ENCODE measurements at places on chromosomes 6 and 20.

DNA sequence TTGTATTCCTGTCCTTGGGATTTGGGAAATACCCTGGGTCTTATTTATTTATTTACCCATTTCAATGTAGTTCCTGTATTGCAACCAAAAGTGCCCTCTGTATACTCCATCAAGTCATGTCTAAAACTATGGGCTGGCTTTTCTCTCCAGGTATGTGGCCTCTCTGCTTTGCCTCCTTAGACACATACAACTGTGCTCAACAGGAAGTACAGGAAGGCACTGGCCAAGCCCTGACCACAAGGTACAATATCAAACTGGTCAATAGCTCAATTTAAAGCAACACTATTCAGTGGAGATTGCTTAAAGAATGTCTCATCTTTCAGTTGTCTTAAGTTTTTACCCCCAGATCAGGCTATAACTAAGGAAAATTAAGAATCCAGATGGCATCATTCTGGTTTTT lies 42.3 kb upstream of the SLC24A3 start:
- no peak for DNase-seq

GRCh38 chr6:170439366-170440361 lies 113.4 kb downstream of the PSMB1 start:
- DNase-seq, result no peak

DNA sequence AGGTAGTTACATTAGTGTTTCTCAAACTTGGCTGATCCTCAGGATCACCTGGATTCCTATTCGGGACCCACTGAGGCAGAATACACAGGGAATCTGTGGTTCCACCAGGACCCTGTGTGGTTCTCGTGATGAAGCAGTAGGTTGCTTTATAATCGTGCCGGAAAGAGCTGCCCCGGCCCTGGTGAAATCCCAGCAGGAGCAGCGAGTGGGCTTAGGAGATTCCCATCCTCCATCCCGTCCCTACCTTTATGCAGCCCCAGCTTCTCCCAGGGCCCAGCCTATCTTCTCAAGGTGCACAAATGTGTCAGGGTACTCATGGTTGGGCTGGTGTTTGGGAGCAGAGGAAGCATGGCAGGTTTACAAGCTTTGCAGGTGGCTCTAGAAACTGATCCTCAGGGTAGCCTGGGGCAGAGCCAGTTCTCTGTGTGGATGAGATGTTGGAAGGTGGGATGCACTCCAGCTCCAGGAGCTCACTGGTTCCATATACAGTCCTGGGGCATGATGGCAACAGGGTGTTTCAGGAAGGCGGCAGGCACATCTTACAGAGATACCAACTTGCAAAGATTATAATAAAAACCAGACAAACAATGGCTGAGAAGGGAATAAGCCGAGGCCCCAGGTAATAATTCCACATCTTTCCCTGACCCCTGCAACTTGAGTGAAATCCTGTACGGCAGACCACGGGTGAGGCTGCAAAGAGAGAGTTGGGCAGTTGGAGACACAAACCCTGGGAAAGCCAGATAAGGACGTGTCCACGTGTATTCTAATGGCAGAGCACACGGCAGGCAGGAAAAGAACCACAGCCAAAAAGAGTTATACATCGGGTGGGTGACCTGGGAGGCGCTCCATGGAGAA lies 5.9 kb downstream of the SLC22A1 start:
- DNase-seq, result no peak

DNA sequence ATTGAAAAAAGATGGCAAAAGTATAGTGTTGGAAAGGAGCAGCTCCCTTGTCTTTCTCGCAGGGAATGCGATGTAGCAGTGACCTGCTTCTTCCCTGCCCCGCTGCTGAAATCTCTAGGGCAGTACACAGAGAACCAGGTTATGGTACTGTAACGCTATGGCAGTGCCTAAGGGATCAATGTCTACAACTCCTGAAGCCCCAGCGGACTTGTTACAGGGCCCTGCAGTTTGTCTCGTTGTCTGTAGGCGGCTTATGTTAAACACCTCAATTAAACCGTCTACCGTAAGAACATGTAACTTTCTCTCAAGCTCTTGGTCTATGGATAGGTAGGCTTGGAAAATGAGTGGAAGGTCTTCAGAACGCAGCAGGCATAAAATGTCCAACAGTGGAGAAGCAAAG lies 44.8 kb upstream of the SLC17A4 start:
- DNase-seq, result no peak

GRCh38 chr6:163701762-163702161 lies 287.2 kb downstream of the QKI start:
- no peak for DNase-seq

GRCh38 chr6:141097471-141097870 lies 1035.3 kb upstream of the GJE1 start:
- no peak for DNase-seq

DNA sequence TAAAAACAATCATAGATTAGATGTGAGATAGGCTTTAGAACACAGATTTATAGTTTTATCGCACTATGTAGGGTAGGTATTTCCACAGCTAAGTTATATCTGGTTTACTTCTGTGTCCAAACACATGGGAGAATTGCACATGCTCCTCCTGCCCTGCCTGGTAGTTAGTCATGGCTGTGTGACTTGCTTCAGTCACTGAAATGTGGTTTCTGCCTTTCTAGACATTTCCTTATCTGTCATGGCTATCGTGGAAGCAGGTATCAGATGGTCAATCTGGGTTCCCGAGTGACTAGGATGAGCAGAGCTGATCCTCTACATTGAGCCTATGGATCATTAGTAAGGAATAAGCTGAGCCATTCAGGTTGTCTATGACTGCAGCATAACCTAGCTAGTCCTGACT lies 117.8 kb upstream of the GMDS start:
- no peak for DNase-seq

DNA sequence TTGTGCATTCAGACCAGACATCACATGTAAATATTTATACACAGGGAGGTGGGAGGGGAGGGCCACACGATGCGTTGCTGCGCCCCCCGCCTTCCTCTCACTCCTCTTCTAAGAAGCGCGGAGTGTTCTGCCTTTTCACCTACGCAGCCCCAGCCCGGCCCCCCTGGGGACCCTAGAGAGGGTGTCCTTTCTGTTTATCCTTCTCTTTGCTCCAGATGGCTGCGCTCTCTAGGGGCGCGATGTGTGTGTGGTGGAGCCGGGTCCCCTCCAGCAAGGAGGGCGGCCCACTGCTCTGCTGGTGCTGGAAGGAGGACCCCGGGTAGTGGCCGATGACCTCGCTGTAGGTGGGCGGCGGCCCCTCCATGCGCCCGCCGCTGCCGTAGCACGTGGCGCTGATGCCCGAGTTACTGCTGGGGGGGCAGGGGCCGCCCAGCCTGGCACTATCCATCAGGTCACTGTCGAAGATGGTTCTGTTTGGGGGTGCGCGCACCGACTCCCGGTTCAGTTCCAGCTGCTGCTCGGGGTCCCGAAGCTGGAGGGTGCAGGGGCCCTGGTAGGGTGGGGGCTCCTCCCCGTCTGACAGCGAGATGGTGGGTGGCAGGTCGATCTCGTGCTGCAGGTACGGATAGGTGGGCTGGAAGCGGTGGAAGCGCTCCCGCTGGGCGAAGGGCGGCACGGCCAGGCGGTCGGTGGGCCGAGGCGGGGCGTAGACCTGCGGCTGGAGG lies 31.8 kb upstream of the ZBP1 start:
- no peak for DNase-seq

- DNase-seq, result peak; percentile 40
Measured at GRCh38 chr20:381581-382290, 1.2 kb downstream of the TRIB3 start.

DNA sequence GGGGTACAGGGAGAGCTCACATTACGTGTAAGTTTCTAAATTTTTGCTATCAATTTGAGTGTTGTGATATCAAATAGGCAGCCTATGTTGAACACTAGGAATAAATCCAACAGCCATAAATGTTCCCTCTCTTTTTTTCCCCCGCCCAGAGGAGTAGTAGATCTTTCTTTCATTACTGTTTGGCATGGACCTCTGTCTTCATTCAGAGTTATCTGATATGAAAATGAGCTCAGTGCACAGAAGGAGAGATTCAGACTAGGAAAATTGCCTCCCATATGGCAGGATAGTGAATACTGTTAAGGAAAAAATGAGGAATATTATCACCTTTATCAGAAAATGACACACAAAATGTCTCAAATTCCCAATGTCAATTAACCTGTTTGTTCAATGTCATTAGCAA lies 110.0 kb upstream of the EYS start:
- no peak for DNase-seq

GRCh38 chr6:153130515-153131036 lies 506 bp downstream of the RGS17 start:
- DNase-seq, result no peak

DNA sequence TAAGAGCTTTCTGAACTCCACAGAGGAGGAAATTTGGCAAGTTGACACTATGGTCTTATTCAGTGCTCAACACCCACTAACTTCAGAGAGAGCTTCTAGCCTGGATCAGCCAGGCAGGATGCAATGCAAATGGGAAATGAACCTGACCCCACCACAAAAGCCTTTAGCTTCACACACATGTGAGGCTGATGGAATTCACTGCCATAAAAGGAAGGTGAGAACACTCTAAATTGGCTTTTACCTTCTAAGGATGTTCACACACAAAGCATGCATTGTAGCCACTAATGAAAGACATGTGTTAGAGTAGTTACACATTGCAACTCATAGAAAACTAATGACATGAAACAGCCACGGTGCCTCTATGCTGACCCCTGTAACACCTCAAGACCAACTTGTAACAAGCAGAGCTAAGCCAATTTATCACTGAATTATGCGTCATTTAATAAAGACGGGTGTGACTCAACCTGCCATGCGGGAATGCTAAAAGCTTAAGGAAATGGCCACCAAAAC lies 262.1 kb downstream of the HACE1 start:
- DNase-seq, result no peak

DNA sequence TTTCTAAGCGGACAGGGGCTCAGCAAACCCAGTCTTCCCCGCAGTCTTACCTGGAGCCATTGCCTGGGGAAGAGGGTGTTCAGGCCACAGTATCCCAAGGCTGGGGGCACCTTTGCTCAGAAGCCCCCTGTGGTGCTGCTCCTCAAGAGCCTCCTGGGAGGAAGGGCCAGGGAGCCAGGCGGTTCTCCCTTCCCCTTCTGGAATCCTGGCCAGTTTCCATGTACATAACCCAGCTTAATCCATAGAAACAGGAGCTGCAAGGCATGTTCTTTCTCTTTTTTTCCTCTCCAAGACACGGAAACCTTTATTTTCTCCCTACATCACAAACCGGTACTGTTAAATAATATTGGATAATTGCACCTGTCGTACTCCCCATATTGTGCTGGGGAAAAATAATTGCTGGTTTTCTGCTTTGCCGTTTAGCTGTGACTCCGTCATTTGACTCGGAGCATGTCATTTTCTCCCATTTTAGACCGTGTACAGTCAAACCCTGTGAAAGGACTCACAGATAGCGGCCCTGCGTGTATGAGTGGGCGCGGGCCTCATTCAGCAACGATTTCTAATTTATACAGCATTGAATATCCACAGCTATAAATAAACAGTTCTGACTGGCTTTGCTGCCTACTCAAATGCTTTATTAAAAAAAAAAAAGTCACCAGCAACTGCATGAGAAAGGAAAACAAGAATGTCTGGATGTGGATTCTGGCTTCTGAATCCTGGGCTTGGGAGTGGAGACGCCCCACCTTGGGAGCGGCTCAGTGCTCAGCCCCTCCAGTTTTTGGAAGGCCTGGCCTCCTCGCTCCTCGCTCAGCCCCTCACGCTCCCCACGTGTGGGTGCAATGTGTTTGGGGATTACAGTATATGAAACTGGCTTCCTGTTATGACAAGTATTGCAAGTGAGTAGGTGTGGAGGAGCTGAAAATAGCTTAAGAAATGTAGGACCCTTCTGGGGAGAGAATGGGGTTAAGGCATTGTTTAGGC lies 67.3 kb downstream of the ADTRP start:
- DNase-seq, result no peak

- DNase-seq, result no peak
Measured at GRCh38 chr20:49891476-49892110, 23.7 kb downstream of the SPATA2 start.

- DNase-seq, result no peak
Measured at GRCh38 chr20:5116875-5117274, 2.9 kb downstream of the PCNA start.

GRCh38 chr6:159692303-159693127 lies 526 bp downstream of the SOD2 start:
- DNase-seq, result peak; percentile 33

GRCh38 chr20:53180928-53181362 lies 208.8 kb downstream of the TSHZ2 start:
- no peak for DNase-seq

DNA sequence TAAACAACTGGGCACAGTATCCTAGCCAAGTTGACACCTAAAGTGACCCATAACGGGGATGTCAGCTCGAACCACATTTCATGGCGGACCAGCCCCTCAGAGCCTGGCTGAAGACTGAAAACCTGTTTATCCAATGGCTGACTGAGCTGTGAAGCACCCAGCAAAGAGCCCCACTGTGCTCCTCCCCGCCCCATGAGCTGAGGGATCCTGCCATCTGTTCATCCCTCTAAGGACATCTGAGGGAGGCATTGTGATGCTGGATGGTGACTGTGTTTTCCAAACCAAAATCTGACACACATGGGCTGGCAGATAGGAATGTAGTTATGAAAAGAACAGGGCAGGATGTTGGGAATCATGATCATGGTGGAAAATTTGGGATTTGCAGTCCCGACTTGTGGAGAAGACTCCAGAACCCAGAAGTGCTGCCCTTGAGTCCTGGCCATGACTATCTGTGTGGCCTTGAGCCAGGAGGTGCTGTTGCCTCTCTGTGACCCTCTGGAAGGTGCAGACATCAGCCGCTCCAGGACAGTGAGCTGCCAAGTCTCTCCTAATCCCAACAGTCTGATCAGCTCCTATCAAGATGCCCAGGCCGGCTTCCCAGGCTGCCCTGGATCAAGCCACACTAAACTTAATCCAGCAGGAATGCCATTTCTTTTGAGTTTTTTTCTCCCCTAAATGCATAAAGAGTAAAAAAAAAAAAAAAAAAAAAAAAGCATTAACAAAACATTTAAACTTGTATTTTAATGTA lies 5.7 kb downstream of the EDN3 start:
- no peak for DNase-seq

- no peak for DNase-seq
Measured at GRCh38 chr6:98041056-98041455, 758.0 kb upstream of the MMS22L start.

DNA sequence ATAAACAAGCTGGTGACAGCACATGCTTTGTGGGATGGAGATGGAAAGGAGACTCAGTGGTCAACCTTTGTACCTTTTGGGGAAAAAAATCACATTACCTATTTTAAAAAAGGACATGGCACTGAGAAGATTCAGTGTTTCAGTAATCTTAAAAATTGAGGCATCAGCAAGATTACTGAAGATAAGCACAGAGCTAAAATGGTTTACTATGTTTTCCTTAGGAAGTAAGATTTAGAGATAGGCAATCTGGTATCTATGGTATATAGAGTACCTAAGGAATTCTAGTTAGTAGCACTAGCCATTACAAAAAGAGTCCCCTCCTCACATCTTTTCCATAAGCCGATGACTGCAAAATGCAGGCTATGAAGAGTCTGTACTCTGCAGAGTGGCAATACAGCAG lies 35.7 kb downstream of the TOMM6 start:
- DNase-seq, result no peak

DNA sequence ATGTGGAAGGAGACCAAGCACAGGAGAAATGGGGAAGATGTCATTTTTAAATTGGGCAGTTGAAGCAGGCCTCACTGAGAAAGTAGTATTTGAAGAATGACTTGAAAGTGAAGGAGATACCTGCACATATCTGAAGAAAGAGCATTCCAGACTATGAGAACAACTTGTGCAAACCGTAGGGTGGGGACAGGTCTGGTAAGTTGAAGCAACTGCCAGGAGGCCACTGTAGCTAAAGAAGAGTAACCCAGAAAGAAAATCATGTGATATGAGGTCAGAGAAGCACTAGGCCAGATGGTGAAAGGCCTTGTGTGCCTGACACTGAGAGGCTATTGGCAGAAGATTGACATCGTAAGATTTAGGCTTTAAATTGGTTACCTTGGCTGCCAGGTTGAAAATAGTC lies 4.7 kb upstream of the SUPT3H start:
- no peak for DNase-seq

Measured in activated CD8-positive, alpha-beta memory T cell treated with anti-CD3 and anti-CD28 coated beads for 48 hours (primary cell).